ENCODE measurements at places on chromosomes 13 and 19. TPM values are rescaled to one million over a fixed set of nuclear protein-coding genes. Genes with fewer than 3 reads are reported as not detected.

Gene FBXO17
- total RNA-seq, result 75.6 TPM

DNA sequence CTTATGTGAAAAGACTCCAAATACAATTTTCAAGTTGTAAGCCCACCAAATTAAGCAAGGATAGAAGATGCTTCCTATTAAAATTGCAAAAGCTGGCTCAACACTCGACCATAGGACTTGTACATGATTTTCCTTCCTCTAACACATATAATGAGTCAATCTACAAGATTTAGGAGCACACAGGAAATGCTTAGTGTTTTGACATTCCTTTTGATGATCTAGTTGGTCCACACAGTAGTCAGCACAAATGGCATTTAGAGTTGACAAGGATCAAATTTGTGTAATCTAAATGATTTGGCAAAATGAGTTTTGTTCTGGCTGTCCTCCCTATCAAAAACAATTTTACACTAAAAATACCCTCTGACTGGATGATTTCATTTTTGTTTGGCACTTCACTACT, 340.2 kb downstream of the DIAPH3 start:
- no peak for DNase-seq

GRCh38 chr13:36057041-36057440, 74.1 kb downstream of the DCLK1 start:
- DNase-seq, result no peak

DNA sequence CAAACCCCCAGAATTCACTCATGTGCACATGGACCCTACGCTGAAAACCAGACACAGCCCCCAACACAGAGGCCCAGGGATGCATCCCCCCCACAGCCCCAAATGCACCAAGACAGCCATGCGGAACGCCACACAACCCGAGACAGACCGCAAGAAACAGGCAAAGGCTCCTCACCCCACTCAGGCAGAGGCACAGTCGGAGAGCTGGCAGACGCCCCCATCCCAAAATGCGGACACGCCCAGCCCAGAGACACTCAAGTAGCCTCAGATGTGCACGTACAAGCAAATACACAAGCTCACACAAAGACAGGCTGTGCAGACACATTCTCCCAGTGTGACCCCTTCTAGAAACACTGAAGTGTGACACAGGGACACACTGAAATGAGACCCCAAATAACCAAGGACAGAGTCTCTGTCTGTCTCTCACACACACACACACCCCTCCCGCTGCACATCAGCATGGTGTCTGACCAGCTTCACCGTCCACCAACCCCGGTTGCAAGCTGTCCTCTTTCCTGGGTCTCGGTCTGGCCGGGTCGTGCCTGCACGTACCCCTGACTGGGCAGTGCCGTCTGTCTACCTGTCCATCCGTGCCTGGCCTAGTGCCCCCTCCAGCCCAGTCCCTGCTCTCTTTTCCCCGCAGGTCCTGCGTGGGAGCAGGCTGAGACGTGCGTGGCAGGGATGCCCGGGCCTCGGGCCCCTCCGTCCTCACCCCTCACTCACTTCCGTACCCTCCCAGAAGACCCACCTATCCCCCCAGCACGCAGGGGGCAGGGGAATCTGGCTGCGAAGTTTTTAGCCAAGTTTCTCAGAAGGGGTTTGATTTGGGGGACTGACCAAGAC, 16.1 kb downstream of the ERFL start:
- DNase-seq, result no peak
